ENCODE measurements at places on chromosomes 11 and 22. TPM values are rescaled to one million over a fixed set of nuclear protein-coding genes. Genes with fewer than 3 reads are reported as not detected.

The IL17REL gene
- total RNA-seq = not detected

The SAA1 gene
- not detected for total RNA-seq

The SCN4B gene
- total RNA-seq = under 0.01 TPM

The APOC3 gene
- total RNA-seq = not detected

The PSMC3 gene
- total RNA-seq = 128 TPM

The PNPLA5 gene
- not detected for total RNA-seq

The SCUBE1 gene
- not detected for total RNA-seq

The APIP gene
- 24.9 TPM for total RNA-seq

The PANX2 gene
- 0.90 TPM for total RNA-seq
